ENCODE measurements at places on chromosomes 2 and 18.

- DNase-seq: no peak
Observed at GRCh38 chr2:143261986-143262385, 132.8 kb downstream of the ARHGAP15 start.

- no peak for DNase-seq
Observed at GRCh38 chr2:209501579-209501978, 77.7 kb downstream of the MAP2 start.

DNA sequence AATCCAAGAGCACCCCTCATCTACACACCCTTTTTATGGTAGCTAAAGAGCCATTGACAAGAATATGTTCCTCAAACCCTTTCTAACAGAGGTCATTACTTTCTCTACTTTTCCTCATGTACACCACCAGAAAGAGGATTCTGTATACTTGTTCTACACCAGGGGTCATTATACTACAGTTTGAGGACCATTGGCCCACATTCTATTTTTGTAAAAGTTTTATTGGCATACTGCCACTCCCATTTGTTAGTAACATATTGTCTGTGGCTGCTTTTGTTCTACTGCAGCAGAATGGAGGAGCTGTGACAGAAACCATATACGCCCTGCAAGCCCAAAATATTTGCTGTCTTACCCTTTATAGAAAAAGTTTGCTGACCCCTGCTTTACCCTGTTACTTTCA is 14.3 kb downstream of the HTR2B start:
- no peak for DNase-seq

DNA sequence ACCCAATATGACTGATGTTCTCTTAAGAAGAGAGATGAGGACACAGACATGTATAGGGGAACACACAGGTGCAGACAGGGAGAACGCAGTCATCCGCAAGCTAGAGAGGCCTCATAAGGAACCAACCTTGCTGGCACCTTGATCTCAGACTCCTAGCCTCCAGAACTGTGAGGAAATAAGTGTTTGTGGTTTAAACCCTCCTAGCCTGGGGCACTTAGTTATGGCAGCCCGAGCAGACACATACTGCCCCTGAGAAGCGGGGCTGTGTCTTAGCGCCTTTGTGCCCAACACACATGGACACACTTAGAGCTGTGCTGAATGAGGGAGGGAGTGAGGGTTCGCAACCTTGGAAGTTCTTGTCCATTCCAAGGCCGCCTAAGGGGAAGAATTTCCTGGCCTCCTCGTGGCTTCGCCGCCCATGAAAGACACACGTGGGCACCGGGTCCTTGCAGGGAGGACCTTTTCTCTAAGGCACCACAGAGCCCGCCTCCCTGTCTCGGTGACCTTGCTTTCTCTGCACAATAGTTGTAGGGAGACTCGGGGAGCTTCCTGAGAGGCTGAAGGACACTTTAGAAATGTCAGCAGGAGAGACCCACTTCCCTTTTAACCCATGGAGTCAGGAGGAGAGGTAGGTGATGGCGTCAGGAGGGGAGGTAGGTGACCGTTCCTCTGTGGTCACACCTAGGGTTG is 224.5 kb upstream of the HDAC4 start:
- no peak for DNase-seq

DNA sequence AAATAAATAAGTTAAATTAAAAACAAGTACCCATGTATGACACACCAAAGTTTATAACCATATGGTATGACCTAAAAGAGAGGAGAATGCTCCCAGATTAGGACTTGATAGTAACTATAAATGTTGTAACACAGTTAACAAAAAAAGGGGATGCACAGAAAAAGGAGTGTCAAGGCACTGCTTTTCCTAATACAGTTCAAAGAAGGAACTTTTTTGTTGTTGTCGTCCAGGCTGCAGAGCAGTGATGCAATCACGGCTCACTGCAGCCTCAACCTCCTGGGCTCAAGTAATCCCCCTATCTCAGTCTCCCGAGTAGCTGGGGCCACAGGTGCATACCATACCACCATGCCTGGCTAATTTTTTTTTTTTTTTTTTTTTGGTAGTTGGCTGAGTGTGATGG is 2.7 kb downstream of the NARS1 start:
- no peak for DNase-seq

DNA sequence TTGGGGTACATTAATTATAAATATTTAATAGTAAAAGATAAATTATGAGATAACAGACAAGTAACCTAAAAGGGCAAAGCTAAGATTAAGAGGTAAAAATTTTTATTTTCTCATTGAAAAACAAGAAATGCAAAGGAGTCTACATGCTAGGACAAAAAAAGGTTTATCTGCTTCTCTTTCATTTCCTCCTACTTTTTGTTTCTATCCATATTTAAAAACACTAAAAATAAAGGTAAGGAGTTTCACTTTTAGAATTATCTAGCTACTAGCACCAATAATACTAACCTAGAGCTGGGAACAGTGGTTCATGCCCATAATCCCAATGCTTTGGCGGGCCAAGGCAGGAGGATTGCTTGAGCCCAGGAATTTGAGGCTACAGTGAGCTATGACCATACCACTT is 1551.7 kb upstream of the SLC39A10 start:
- DNase-seq: no peak

DNA sequence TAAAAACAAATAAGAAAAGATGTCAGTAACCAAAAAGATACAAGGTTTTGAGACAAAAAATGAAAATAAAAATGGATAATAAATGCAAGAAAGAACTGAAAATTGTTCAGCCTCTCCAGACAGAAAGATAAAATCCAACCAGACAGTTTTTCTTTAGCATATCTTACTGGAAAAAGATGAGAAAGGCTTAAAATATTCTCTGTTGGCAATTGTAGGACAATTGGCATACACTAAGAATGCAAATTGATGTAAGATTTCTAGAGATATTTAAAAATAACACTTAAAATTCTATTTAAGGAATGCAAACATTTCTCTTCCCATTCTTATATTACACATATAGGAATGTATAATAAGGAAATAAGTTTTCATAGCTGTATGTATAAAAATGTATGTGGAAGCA is 590.6 kb downstream of the DSC3 start:
- DNase-seq: no peak

DNA sequence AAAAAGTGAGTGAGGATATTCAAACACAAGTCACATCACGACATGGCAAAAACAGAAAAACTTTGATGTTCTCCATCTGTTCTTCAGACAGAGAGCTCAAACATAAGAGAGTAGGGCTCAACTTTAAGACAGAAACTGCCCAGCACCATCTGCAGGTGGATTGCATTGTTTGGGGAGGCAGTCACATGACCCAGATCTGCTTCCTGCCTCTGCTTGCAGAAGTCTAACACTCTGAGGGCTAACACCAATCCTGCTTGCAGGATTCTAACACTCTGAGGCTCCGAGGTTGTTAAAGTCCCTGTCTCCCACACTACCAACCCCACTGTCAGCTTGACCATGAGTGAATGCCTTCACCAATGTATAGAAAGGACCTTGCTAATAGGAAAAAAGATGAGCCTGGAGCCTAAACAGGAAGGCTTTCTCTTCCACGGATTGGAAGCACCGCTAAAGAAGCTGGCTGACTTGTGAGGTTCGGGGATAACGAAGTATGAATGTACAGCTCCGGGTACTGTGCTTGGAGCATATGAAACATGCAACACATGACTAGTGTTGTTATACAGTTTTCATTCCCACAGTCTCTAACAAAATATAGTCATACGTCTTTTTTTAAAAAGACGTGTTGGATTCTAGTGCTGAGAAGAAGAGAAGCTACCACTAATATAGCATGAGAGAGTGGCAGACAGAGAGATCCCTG is 176.6 kb upstream of the CREB1 start:
- no peak for DNase-seq

DNA sequence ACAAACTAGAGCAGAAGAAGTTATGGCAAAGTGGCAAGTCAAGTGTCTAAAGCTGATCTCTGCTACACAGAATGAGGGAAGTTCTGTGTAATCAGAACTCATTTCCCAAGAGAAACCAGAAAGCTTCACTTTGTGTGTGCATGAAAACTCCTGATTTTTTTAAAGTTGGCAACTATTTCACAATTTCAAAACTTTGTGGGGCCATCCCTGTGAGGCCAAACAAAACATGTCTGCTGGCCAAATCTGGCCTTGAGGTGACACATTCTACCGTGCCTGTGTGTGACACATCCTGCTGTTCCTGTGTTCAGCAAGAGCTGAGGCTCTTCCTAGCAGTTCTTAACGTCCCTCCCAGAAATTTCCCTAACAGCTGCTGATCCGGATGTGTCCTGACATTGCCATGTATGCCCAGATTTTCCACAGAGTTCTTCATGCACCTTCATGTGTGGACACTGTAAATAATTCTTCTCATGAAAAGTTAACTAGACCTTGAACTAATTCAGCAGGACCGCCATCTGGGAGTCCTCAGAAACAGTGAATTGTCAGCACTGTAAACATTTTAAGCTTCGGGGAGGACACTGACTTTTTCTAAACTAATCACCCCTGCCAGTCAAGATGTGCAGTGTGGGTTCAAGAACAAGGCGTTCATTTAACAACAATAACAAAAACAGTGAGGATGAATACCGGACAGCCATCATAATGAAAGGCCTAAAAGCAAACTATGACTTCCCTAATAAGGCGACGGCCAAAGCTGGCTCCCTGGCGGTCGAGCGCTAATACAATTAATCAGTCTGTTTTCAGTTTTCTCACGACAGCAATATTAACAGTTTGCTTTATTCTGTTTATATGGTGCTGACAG is 99.0 kb downstream of the PLEKHM3 start:
- peak; percentile 71 for DNase-seq

- no peak for DNase-seq
Observed at GRCh38 chr2:226185616-226186211, 613.9 kb downstream of the IRS1 start.

GRCh38 chr2:27184115-27184514 is 27.7 kb upstream of the ATRAID start:
- peak; percentile 47 for DNase-seq

DNA sequence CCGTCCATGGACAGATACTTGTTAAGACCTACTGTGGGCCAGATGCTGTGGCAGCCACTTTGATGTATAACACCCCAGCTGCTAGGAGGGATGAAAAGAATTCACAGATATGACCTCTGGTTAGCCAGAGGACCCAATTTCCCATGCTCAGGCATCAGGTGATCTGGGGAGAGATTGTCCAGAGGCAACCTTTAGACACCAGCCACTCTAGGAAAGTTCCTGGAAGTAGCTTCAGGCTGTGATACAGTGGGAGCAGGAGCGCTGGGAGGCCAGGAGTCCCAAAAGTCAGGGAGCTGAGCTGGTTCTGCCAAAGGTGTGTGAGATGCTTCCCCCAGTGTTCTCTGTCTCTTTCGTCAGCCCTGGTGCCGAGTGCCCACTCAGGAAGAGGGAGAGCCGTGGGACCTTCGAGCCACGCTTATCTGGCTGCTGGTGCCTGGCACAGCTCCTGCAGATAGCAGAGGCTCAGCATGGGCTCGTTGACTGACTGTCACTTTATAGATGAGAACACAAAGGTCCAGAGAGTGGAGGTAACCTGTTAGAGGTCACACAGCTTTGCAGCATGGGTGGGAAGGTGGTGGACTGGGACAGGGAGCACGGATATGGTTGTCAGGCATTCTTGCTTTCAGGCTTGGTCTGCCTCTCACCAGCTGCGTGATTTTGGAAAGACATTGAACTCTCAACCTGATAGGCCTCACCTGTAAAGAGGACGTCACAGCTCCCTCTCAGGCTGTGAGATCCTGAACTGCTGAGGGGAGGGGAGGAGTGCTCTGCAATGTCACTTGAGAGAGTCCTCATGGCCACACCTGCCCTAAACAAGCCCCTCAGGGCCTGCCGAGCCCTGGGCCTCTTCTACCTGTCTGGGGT is 7.8 kb upstream of the RALB start:
- DNase-seq: no peak

DNA sequence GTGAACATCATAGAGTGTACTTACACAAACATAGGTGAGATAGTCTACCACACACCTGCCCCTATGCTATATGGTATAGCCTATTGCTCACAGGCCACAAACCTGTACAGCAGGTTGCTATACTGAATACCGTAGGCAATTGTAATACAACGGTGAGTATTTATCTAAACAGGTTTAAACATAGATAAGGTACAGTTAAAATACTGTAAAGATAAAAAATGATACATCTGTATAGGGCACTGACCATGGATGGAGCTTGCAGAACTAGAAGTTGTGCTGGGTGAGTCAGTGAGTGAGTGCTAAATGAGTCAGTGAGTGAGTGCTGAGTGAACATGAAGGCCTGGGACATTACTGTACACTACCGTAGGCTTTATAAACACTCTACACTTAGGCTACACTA is 267.0 kb upstream of the HS6ST1 start:
- no peak for DNase-seq

GRCh38 chr2:159963700-159964099 is 98.7 kb downstream of the PLA2R1 start:
- no peak for DNase-seq

DNA sequence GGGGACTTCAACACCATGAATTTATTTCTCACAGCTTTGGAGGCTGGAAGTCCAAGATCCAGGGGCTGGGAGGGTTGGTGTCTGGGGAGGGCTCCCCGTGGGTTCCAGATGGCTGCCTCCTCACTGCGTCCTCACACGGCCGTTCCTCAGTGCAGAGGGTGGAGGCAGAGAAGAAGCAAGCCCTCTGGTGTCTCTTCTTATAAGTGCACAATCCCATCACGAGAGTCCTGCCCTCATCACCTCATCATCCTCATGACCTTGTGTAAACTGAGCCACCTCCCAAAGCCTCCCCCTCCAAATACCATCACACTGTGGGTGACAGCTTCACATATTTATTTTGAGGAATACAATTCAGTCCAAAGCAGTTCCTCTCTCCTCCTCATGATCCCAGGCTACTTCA is 26.3 kb downstream of the TMEM163 start:
- no peak for DNase-seq

DNA sequence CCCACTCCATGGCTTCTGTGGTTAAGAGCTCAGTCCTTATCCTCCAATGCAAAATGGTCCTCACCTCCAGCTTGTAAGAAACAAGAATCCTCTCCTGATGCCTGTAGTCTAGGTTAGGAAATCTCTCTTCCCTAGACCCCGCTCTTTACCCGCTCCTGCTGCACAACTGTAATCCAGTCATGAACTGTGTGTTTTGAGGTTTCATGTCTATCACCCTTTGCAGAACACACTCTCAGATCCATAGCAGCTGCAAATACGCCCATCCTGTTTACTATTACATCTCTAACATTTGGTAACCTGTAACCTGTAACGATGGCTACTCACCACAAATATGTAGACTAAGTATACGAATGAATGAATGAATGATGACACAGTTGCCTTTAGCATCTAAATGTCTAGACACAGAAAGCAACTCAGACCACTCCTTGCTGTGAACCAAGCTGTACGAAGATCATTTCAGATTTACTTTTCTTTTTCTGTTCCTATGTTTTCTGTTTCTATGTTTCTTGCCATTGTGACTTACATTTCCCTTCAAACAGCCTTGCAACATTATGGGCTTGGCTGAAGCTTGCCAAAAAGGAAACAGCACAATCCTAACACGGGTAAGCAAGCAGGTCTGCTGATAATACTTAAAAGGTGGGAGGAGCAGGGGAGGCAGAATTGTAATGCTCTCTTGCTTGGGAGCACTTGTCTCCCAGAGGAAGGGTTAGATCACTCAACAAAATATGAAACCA is 53.7 kb downstream of the EPHA4 start:
- DNase-seq: no peak

DNA sequence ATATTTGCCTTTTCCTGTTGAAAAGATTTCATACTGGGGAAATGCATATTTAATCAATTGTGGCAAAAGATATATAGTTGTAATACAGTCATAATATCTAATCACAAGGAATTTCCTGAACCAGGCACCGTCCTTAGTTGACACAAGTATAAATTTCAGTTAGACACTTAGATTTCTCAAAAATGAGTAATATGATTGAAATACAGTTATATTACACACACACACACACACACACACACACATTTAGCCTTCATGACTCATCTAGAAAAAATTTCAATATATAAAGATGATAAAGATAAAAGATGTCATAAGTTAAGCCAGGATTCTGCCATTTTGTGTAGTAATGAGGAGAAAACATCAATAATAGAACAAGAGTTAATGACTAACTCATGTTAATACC is 258.4 kb upstream of the ZNF804A start:
- no peak for DNase-seq
